Islet precursor cell (in vitro differentiated cells): ENCODE measurements at places on chromosomes 2 and 18.

GRCh38 chr2:607709-608108 lies 69.5 kb downstream of the TMEM18 start:
- DNase-seq: no peak

DNA sequence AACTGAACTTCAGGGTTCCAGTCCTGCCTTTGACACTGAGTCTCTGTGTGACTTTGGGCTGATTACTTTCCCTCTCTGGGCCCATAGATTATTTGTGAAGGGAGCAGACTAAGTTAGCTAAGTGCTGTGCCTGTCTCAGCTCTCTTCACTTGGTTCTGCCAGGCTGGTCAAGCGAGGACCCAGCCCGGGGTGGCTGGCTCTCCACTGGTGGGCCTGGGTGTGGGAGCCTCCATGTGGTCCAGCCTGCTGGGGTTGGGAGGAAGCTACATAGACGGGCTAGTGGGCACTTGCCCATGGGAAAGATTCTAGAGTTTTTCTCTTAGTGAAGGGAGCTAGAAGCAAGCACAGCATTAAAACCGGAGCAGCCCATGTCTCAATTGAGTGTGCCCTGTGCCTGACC lies 59.0 kb downstream of the DYSF start:
- DNase-seq: no peak

DNA sequence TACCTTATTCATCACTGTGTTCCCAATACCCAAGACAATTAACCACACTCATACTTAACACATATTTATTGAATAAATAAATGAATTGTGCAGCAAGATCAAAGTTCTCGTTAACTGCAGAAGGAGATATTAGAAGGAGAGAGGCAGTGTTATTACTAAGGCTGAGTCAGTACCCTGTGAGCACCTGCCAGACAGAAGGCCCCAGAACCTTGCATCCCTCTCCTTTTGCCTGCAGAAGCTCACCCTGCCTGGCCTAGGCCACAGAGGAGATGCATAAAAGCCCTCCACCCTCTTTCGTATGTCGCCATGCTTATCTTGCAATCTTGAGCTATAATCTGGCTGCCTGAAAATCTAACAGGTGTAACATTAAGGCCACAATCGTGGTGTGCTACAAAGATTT lies 20.5 kb upstream of the RNF149 start:
- no peak for DNase-seq

GRCh38 chr2:45031028-45031427 lies 21.8 kb upstream of the SIX2 start:
- no peak for DNase-seq

DNA sequence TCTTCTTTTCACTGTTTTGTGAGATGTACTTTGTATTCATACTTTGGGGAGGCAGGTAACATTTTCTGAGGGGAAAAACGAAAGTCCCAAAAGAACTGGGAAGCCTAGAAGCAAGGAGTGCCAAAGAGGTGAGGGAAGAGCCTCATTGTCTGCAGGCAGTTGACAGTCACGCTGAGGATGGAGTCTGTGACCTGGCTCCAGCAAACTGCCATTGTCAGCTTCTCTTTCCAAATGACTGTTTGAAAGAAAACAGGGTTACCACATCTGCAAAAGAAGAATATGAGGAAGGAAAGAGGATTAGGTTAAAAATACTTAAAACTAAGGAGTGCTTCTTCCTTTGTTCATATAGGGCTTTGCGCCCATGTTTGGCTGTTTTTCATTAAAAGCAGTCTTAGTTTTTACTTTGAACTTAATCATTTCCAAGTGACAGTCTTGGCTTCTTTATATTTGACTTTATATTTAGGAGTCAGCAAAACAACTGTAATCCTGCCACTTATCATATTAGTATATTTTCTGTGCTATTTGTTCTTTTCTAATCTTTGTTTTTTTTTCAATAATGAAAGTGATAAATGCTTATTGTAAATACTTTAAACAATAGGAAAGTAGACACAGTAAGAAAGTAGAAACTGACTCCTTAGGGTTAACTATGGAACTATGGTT lies 35.0 kb downstream of the CERS6 start:
- DNase-seq: no peak

- no peak for DNase-seq
These were observed 1.5 kb upstream of the IKZF2 start for GRCh38 chr2:213152888-213153287.

DNA sequence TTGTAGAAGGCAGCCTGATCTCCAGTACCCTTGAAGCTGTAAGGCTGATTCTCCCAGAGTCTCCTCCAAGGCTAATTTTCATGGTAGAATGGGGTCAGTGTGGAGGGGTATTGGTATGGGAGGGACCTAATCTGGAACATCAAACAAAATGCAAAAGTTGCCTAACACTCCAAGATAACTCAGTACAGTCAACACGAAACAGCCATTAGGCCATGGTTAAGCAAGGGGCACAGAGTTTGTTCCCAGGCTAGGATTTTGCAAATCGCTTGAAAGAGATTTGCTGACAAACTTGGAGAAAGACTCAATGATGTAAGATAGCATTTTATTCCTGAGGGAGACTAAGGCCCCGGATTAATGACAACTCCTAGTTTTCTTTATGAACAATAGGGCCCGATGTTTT lies 5.4 kb downstream of the PID1 start:
- no peak for DNase-seq

DNA sequence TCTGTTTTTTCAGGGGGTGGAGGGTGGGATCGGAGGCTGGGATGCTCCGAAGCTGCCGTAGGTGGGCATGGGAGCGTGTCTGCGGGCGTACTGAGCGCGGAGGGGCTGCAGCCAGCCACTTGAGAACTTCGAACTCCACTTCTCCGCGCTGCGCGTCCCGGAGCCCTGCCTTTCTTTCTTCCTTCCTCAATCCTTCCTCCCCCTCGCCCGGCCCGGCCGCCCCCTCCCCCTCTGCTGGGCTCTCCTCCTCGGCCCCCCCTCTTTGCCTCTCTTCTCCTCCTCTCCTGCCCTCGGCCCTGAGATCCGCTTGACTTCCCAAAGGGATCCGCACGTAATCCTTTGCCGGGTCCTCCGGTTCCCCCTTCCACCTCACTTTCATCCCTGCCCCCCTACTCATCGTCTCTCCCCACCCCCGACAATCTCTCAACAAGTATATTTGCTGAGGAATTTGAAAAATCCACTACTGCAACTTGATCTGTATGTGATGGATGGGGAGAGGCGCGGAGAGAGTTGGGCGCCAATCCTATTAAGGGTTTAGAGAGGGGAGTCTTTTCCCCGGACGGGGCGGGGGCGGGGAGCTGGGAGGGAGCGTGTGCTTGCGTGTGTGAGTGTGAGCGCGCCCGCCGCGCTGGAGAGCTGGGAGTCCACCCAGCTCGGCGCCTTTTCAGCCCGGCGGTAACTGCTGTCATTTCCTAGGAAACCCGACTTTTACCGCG lies 1.1 kb downstream of the GLI2 start:
- DNase-seq: peak; percentile 83

DNA sequence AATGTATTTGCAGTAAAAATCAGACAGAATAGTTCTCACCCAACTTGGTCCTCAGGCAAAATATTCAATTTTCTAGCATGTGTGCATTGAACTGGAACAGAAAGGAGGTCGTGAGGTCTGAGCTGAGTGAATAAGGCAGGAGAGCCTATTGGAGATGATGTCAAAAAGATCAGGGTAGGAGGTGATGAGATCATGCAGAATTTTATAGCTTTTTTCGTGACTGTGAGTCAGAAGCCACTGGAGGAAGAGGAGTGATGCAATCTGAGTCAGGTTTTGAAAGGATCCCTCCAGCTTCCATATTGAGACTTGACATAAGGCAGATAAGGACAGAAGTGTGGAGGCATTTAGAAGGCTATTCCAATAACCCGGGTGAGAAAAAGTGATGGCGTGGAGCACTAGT lies 299.5 kb upstream of the SOX11 start:
- DNase-seq: no peak

- no peak for DNase-seq
These were observed 106.9 kb upstream of the THOC1 start for GRCh38 chr18:374721-375168.

DNA sequence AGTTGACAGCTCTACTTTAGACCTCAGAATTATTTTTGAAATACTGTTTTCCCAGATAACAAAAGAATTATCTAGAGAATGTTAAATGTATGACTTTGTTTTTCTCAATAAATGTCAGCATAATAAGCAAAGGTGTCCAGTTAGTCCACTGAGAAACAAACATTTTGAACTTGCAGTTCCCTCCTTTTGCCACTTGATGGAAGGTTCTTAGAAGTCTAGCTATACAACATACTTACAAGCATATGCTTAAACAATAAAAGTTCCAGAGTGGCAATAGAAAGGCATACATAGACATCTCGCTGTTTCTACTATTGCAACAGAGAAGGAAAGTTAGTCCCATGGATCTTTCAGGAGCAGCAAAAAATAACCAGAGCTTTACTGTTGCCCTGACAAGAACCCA lies 11.8 kb downstream of the NDUFA10 start:
- no peak for DNase-seq

DNA sequence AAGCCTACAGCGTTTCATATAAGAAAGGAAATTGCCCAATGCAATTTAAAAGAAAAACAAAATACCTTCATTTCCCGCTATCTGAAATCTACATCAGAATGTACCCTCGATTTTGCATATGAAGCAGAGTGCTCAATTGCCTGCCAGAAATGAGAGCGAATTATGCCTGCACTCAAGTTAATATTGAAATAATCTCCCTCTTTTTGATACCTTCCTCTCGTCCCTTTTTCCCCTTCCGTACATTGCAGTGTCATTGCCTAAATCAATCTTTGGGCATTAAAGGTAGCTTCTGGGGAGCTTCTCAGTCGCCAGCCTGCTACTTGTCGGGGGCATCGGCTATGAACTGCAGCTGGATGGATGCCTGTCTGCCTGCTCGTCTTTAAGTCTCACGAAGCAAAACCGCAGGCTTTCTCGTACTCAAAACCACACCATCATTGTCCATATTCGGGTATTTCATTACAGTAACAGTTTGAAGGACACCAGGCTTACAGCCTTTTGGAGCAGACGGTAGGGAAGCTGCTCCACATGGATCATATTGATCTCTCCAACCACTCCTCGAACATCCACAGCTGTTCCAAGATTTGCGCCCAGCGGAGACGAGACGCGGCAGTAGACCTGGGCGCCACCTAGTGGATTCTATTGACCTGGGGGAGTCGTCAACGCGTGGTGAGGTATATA lies 64.0 kb upstream of the HNRNPA3 start:
- peak; percentile 91 for DNase-seq

DNA sequence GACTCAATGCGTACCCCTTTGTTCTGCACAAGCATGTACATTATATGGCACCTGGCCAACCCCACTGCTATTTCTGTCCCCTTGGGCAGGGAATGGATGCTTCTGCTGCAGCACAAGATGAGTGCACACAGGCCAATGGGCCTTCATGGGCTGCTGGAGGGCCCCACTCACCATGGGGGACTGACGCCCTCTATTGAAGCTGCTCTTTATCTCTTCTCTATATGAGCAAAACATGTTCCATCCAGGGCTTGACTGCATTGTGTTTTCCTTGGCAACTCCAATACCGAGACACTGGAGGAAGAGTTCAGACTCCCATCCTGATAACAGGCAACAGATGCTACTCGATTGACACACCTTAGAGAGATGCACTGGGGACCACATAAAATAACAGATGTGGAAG lies 251.6 kb upstream of the NCKAP5 start:
- no peak for DNase-seq

GRCh38 chr2:2808551-2809058 lies 477.5 kb upstream of the MYT1L start:
- peak; percentile 27 for DNase-seq

- no peak for DNase-seq
These were observed 208.6 kb downstream of the C1D start for GRCh38 chr2:67854103-67854743.

GRCh38 chr2:127498386-127498785 lies 27.9 kb downstream of the IWS1 start:
- no peak for DNase-seq

DNA sequence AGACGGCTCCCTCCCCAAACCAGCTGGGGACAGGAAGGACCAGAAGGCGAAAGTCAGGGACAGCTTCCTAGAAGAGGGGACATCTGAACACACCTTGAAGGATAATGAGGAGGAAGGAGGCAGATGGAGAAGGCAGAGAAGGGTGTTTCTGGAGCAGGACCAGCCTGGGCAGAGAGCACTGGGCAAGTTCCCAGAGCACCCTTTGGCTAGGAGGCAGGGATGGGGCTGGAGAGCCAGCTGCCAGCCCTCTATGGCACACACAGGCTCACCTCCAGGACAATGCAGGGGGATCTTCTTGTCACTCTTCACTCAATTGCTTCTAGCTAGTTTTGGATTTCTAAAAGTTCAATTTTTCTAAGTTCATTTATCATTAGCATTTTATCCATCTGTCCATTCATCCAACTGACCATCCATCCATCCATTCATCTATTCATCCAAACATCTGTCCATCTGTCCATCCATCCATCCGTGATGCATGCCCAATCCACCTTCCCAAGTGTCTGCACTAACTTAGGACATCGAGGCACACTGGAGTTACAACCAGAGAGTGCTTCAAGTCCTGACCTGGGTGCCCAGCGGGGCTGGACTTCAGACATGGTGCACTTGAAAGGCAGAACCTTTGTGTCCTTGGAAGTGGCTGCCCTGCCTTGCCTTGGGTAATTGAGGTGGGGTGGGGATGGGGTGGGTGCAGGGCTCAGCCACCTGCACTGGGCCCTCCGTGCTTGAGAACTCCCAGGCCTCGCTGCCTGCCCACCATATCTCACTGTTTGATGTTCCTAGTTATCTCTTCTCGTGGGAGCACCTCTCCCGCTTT lies 42.5 kb downstream of the INHBB start:
- DNase-seq: no peak

DNA sequence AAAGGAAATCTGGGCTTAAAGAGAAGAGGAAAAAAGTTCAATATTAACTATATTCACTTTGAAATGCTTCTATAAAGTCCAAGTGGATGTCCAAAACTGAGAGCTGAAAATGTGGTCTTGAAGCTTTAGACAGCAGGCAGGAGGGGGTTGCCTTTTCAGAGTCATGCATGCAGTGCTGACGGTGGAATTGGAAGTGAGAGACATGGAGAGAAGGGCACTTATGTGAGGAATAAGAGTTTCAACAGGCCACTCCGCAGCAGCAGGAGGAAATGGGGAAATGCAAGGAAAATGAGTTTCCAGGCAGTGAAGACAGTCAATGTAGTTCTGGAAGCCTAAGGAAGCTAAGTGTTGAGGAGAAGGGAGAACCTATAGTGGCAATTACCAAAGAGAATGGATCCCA lies 33.0 kb upstream of the LRRC30 start:
- no peak for DNase-seq

DNA sequence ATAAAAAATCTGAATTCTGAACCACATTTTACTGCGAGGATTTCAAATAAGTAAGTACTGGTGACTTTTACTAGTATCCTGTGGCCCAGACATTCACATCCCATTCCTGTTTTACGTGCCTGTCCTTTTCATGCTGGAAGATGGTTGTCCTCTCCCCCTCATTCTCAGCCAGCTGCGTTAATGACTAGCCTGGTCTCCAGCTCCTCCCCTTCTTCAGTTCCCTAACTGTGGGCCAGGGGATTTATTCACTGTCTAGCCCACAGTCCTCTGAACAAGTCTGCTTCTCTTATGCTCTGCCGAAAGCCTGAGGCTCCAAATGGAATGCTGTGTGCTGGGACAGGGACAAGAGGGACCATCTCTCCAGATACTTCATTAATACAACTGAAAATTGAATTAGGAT lies 373.9 kb downstream of the PTPRM start:
- DNase-seq: peak; percentile 74

GRCh38 chr18:70622622-70623419 lies 334.0 kb downstream of the SOCS6 start:
- no peak for DNase-seq

- DNase-seq: no peak
These were observed 20.6 kb downstream of the MBD2 start for GRCh38 chr18:54203914-54204313.
